ENCODE measurements at places on chromosomes 7 and 10.
A peak's percentile ranks its signal among the peaks of the same experiment; 100 is the strongest.

DNA sequence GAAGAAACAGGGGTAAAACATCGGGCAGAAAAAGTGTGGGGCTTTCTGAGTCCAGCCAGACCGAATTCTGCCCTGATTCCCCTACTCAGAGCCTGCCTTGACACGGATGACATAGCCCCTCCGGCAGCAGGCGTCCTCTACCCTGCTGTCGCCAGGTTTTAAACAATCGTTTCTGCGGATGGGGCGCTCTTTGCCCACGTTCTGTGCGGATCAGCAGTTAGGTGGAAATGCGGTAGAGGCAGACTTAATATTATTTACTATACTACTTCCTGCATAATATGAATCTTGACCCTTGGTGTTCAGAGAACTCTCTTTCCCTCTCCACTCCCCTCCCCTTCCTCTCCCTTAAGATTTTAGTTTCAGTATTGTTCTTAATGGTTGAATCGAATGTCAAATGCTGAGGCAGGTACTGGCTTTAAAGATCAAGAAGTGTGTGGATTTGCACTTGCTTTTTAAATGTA, 2.4 kb downstream of the GATA3 start:
- no peak for DNase-seq

DNA sequence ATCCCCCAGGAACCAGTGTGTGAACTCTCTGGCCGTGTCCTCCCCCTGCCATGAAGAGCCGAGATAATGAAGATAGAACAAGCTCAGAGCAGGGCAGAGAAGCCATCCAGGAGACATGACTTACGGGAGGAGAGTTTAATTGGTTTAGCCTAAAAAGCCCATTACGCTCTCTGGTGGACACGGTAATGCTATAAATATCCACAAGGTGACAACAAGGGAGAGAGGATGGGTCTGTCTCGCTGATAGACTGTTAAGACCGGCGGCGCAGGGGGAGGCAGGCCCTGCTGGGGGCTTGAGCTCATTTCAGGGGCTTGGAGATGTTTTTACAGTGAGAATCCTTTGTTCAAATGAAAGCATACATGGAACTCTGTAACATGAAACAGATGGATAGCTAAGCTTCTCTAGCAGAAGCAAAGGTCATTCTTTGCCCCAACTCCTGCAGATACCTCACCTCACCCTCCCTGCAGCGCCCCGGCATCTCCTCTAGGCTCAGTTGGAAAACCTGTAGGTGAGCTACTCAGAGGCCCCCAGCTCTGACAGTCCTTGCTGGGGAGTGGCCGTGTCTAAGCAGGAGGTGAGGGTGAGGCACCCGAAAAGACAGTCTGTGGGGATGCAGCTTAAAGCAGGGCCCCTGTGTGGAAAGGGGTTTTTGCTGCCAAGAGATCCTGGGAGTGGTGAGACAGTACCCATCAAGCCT, 40.8 kb upstream of the LOXL4 start:
- no peak for DNase-seq

GRCh38 chr7:105278973-105279687, 109.6 kb downstream of the SRPK2 start:
- no peak for DNase-seq

GRCh38 chr10:14608381-14609001, 166.2 kb downstream of the FAM107B start:
- no peak for DNase-seq

GRCh38 chr10:102072673-102073527, 7.8 kb downstream of the HPS6 start:
- peak; percentile 58 for DNase-seq

DNA sequence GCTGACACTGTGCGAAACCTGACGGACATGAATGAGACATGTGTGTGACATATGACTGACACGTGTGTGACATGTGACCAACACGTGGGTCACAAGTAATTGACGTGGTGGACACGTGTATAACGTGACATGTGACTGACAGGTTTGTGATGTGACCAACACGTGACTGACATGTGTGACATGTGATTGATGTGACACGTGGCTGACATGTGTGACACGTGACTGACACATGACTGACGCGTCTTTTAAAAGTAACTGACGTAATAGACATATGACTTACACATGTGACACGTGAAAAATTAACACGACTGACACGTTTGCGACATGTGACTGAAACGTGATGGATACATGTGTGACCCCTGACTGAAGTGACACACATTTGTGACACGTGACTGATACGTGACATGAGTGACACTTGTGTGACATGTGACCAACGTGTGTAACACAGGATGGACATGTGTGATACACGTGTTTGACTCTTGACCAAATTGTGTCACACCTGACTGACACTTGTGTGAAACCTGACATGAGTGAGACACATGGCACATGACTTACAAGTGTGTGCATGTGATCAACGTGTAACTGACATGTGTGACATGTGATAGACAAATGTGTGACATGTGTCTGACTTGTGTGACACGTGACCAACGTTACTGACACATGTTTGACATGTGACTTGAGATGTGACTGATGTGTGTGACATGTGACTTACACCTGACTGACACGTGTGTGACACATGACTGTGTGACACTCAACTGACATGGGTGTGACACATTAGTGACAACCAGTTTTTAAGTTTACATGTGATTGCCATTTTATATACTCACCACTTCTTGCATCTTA, 56.9 kb downstream of the ZNF92 start:
- DNase-seq = no peak

DNA sequence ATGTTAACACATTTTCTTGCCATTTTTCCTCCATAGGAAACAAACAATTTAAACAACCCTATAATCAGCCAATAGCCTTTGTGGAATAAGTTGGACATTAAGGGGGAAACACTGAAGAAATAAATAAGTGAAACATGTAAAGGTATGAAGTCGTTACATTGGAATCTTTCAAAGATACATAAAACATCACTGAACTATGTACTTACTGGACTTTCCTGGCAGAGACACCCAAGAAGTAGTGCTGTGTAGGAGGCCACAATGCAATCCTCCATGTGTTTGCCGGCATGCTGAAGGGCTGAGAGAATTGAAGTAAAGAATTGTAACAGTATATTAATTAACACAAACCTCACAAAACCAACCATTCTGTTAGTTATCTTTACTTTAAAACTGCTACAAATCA, 76.5 kb upstream of the GRID1 start:
- DNase-seq = no peak

DNA sequence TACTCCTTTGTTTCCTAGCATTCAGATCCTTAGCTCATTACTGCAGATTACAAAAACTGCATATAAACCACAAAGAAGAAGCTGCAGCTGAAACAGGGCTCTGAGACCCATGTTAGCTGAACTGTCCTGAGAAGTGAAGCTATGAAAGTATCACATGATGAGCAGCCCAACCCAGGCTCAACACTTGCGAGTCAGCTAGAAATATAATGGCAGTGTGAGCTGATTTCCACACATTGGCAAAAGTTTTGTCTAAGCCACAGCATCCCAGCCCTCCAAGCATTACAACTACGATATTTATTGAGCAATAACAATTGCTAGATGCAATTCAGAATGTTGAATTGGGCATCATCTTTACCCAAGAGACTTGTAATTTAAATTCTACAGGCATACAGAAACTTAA, 34.5 kb upstream of the SKAP2 start:
- DNase-seq = no peak

DNA sequence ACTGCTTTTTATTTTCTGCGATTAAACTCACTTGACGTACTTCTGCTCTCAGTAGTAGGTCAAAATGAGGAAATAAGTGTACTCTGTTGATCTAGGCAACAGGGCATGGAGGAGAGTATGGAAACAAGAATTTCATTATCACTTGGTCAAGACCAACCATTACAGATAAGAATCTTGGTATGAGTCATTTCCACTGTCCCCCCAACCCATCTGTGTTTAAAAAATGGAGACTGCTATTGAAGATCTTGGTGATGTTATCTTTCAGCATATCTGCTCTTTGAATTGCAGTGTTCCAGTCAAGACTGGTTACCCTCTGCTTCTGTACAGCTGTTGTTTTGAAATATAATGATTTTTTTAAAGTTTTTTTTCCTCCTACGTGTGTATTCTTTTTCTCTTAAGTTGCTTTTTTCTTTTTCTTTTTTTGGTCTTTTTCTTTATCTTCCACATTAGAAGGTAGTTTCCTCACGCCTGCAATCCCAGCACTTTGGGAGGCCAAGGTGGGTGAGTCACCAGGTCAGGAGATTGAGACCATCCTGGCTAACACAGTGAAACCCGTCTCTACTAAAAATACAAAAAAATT, 11.7 kb downstream of the STAM start:
- DNase-seq = no peak

DNA sequence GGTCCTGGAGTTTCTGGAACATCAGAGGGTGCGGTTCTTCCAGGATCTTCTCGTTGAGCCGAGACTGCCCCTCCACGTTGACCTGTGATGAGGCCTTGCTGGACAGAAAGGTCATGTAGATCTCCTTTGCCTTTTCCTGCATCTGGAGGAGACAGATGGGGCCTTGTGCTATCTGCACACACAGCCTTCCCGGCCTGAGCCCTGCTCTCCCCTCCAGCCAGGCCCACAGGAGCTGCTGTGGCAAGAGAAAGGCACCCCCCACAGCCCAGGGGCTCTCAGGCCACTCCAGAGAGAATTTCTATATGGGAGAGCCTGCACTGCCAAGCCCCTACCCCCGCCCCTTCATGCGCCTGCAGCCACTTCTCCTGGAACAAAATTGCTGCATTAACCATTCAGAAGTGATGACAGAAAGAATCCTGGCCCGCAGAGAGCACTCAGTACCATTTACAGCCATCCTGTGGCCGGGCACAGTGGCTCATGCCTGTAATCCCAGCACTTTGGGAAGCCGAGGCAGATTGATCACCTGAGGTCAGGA, 26.9 kb downstream of the RGS10 start:
- no peak for DNase-seq

- DNase-seq = no peak
Observed at GRCh38 chr7:155449008-155449868, 8.7 kb upstream of the EN2 start.

DNA sequence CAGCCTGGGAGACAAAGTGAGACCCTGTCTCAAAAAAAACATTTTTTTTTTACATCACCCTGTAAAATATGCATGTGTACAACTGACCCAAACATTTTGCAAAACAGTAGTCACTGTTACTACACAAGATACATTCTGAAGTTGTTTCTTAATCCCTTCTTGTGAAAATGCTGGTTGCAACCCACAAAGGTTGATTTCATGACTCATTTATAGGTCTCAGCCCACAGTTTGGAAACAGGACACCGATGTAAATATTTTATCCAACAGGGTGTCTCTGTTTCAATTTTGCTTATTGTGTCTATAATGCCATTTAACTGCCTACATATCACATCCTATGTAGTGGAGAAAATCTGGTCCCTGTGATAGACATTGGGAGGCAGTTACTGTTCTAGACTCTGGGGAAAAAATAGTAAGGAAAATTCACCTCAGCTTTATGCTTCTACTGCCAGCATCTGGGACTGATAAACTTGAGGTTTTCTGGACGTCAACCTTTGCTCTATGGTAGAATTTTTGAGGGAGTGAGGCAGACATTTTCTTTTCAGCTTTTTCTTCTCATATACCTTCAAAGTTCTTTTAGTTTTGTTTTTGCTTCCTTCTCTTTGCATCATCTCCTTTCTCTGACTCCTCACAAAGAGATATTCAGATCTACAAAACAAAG, 1.6 kb upstream of the RAB19 start:
- DNase-seq = no peak

GRCh38 chr7:16412274-16413254, 8.8 kb downstream of the CRPPA start:
- no peak for DNase-seq

- no peak for DNase-seq
Observed at GRCh38 chr7:3861386-3861785, 560.3 kb downstream of the SDK1 start.

DNA sequence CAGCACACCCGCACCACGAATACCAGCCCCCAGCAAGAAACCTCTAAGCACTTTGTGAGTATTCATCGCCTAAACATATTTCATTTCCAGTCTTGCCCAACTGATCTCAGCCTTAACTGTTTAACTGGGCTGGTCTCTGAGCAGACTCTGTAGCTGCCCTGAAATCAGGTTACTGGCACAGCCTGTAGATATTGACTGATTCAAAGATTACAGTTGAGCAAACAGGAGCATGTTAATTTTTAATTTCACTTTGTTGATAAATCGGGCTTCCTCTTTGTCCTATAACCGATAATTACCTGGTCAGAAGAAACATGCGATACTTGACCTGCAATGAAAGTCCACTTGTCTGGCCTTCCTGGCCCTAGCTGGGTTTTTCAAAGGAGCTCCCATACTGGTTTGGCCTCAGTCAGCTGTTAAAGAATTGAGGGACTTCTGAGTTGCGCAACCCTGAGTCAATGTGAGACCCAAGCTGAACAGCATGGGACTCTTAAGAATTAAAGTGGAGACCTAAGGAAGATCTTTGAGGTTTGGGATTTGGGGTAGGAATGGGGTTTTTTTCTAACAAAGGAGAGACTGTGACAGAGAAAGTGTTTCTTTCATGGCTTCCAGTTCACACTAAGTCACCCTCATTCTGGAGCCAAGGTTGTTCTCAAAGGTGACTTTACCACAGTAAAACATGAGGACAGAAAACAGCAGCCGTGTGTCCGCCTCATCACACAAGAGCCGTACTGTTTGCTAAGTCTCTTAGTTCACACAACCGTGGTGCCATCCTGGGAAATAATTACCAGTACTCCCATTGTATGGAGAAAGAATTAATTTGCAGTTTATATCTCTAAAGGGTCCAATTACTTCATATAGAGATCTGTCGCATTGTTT, 75.9 kb downstream of the PPP1R3C start:
- no peak for DNase-seq

DNA sequence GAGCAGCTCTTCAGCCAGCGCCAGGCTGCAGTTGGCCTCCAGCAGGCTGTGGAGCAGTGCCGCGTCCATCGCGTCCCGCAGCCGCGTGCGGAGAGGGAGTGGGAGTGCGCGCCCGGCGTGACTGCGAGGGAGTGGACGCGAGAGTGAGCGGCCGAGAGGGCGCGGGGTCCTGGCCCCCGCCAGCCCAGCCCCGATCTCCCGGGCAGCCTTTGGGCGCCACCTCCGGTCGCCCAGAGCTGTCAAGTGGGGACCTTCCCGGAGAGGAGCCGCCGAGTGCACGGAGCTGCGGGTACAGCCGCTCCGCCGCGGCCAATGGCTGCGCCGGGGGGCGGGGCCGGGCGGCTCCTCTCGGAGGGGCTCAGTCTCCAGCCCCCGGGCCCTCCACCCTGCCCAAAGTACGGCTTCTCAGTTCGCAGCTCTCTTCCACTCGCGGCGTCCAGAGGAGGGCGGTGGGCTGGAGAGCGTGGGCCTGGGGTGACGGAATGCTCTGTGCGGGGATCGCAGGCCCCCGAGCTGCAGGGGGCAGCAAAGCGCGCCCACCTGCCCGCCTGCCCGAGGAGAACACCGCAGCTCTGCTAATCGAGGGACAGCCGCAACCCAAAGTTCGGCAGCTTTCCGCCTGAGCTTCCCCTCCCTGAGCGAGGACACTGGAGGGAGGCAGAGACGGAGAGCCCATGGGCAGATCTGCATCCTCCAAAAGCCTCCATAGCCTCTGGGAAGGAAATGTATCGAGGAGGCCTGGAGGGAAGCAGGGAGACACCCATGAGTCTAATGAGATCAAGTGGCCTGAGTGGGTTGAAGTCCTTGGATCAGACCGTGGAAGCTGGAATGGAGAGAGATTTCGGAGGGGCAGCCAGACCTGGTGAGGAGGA, at the start of gene CRHR2:
Gene CRHR2, minus strand, starts transcription at position 245 of the 872 bp plus-strand sequence. Its CDS starts 176 bp downstream, at position 69.
- no peak for DNase-seq

All from activated CD8-positive, alpha-beta memory T cell treated with anti-CD3 and anti-CD28 coated beads for 48 hours (primary cell).